ENCODE measurements at places on chromosomes 3 and 15. TPM values are rescaled to one million over a fixed set of nuclear protein-coding genes. Genes with fewer than 3 reads are reported as not detected.

Gene TIMP4
- 0.98 TPM for total RNA-seq

Gene GOLGA8R
- 2.3 TPM for total RNA-seq

Gene CSPG4
- 0.33 TPM for total RNA-seq

Gene CHRNA3
- not detected for total RNA-seq

Gene CADM2
- 0.29 TPM for total RNA-seq

Gene STRC
- total RNA-seq: not detected

Gene PXYLP1
- total RNA-seq: 0.65 TPM

Gene C3orf33
- total RNA-seq: 1.4 TPM

Gene SENP8
- 1.3 TPM for total RNA-seq

Data from vein endothelial cell (primary cell).